ENCODE measurements at places on chromosomes 13 and 19. TPM values are rescaled to one million over a fixed set of nuclear protein-coding genes. Genes with fewer than 3 reads are reported as not detected.

- no peak for DNase-seq
Observed at GRCh38 chr13:60335531-60335930, 61.5 kb upstream of the TDRD3 start.

- DNase-seq: no peak
Observed at GRCh38 chr13:39773833-39774232, 118.4 kb downstream of the COG6 start.

- no peak for DNase-seq
Observed at GRCh38 chr13:40483601-40484000, 182.8 kb downstream of the FOXO1 start.

DNA sequence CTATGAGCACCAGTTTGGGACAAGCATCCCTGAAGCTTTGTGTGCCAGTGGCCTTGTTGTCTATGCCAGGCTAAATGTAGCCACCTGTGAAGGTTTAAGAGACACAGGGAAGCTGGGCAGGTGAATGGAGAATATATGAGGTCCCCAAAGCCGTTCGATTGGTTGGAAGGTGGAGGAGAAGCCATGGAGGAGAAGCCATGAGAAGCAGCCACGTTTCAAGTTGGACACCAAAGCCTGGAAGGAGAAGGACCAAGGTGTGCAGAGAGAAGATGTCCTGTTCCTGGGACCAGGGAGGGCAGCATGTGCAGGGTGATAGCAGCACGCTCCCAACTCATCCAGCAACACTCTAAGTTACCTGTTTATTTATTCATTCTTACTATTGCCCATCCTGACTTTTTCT, 432.3 kb upstream of the TSHZ3 start:
- DNase-seq: no peak

- DNase-seq: no peak
Observed at GRCh38 chr13:80101040-80101439, 239.9 kb downstream of the SPRY2 start.

DNA sequence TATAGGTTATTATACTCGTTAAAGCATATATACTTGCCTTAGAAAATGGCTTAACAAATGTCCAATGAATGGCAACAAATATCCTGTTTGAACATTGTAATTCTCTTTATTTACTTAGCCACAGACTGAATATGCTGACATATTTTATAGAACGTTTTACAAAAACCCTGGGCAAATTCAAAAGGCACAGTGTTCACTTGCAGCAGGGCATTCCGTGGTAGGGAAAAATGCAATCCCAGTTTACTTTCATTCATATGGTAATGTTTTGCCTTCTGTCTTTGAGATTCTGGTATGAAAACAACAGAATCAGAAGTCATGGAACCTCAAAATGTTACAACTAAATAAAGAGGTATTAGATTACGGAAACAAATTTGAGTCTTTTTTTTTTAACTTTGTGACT, 56.2 kb upstream of the MYCBP2 start:
- no peak for DNase-seq

Gene ZNF610
- 14.2 TPM for total RNA-seq

Gene C19orf85
- not detected for total RNA-seq

Gene PCDH9
- total RNA-seq: 31.2 TPM

DNA sequence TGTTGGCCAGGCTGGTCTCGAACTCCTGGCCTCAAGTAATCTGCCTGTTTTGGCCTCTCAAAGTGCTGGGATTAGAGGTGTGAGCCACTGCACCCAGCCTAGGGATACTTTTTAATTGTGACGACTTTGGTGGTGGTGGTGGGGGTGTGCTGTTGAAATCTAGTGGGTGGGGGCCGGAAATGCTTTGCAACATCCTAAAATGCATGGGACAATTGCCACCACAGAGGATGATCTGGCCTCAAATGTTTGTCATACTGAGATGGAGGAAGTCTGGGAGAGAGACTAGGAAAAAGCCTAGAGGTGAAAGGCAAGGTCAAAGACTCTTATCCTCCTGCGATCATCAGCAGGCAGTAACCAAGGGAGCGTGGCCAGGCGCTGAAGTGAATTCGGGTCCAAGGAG, 1.4 kb downstream of the NWD1 start:
- DNase-seq: no peak

DNA sequence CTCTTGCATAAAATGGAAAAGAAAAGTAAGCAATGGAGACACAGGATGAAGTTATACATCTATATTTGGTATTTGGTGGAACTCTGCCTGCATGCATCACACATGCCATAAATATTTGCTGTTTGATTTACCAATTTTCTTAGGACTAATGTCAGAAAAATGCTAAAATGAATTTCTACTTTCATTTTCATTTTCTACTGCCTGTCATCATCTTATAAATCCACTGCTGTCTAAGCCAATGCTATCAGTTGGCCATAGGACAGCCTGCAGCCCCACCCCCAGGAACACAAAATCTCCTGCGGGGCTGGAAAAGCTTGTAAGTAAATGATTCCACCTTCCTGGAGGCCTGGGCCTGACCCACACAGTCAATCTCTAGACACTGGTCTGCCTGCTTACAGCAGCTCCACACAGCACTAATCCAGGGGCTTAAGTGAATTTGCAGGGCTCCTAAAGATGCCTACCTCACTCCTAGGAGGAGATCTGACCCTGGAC, 122.0 kb downstream of the ENOX1 start:
- no peak for DNase-seq

GRCh38 chr19:41876847-41877832, at the start of gene CD79A:
TSS of gene CD79A (plus strand) at chr19:41877279. CDS start at chr19:41877305, 26 bp downstream.
- DNase-seq: no peak

Gene GRK1
- total RNA-seq: 0.41 TPM

GRCh38 chr19:42121656-42122069, 10.6 kb downstream of the POU2F2 start:
- DNase-seq: no peak

DNA sequence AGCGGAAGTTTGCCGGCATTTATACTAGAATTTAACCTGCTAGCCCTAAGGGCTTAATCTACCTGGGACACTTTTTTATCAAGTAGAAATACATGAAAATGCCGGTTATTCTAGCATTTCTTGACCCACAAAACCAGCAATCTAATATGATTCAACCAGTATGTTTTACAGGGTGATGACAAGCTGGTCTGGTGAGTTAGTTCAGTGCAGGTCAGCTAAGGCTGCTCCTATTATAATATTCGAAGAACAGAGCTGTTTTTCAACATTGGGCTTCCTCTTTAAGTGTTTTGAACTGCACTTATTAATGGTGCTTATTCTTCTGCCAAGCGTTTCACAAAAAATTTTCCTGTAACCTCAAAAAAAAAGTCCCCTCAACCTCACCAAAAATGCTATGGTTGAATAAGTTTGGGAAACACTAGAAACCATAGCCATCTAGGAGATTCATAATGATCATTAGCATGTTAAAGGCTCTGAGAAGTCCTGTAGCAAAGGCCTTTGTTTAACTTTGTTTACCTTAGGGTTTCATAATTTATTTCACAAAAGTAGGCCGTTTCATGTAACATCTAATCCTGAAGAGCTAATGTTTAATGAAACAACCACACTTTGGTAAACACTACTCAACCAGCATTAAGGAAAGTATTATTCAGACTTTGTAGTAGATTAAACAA, 526.6 kb downstream of the KLF12 start:
- DNase-seq: no peak

GRCh38 chr19:4598712-4599111, 39.2 kb upstream of the SEMA6B start:
- no peak for DNase-seq

- no peak for DNase-seq
Observed at GRCh38 chr13:80550971-80551441, 210.1 kb upstream of the SPRY2 start.

DNA sequence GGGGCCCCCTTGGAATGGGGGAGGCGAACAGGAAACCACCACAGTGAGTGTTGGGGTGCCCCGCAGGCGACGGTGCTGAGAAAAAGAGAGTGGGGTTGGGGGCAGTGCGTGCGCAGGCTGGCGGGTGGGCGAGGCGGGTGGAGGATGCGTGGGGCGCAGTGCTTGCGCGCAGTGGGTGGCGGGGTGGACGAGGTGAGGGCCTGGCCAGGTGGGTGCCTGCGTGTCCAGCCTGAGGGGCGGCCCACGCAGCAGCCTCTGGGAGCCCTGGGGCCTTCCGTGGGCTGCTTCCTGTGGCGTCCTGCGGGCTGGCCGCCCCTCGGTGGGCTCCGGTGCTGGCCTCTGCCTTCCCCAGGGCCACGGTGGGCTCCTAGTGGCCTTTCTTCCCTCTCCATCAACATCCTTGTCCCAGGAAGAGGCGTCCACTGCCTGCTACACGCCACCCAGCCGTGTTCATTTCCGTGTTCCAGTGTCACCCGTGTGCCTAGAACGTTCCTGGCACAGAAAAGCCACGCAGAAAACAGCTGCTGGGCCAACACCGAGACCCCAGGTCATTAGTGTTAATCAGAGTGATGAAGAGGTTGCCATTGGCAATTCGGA, 7.1 kb downstream of the ATP11A start:
- DNase-seq: no peak

DNA sequence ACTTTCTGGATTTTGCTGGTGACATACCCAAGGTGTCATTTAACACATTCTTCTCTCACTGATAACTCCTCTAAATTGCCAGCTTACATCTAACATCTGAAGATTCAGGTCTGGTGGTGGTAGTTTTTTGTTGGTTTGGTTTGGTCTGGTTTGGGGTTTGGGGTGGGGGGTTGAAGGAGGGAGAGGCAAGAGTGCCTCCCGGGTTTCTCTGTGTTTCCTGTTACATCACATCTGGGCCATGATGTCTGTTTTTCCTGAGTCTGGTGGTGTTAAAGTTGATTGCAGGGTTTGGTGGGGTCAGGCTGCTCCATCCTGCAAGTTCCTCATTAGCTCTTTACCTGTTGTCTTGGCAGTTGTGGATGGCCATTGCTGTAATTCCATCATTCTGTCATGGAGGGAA, 155.8 kb upstream of the UBL3 start:
- DNase-seq: no peak

GRCh38 chr13:110170882-110171281, 136.1 kb downstream of the COL4A1 start:
- no peak for DNase-seq

DNA sequence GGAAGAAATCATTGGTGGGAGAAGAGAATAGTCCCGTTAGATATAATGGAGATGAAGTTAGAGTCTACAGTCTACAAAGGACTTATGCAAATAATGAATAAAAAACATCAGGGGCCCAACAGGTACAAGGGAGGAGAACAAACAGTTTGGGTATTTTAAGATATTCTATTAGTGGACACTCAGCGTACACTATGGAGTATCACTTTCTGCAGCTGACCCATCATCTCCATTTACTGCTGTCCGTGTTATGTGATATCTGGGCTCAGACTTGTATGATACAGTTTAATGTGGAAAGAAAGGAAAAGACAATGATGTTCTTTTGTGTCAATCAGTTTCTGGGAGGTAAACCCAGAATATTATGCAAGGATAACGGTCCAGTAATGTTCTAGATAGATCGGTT, 126.2 kb downstream of the RAB20 start:
- no peak for DNase-seq

Gene ZNF728
- not detected for total RNA-seq

- no peak for DNase-seq
Observed at GRCh38 chr19:7196763-7197118, 97.5 kb downstream of the INSR start.

- DNase-seq: no peak
Observed at GRCh38 chr19:17553256-17553655, 2.2 kb upstream of the COLGALT1 start.

- DNase-seq: no peak
Observed at GRCh38 chr19:16509141-16510061, 13.2 kb downstream of the C19orf44 start.

- DNase-seq: no peak
Observed at GRCh38 chr19:52237197-52237596, 32.2 kb upstream of the ZNF766 start.

DNA sequence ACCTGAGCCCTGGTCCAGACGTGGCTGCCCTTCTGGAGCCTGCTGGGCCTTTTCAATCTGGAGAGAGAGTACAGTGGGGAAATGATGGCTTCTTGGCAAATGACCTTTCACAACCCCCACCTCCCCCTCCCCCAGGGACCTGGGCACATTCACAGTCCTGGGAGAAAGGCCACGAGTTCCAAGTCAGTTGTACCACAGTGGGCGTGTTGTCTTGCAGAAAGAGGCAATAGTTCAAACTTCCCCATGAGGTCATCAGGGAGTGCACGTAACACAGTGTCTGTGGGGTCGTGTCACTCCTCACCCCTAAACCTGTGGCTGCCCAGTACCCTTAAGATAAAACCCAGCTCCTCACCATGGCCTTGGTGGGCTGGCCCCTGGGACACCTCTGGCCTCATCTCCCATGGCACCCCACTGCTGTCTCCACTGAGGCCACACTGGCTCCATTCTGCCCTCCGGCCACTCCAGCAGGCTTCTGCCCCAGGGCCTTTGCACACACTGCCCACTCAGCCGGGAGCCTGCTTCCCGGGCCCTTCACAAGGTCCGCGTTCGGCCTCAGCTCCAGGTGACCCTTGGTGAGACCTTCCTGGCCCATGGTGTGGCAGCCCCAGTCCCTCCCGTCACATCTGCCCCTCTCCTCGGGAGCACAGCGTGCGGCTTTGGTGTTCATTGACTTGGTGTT, 13.3 kb downstream of the PLIN4 start:
- no peak for DNase-seq

Gene MEIOSIN
- not detected for total RNA-seq

- no peak for DNase-seq
Observed at GRCh38 chr13:81409284-81409683, 1068.4 kb upstream of the SPRY2 start.

Gene PSENEN
- total RNA-seq: 54.9 TPM

DNA sequence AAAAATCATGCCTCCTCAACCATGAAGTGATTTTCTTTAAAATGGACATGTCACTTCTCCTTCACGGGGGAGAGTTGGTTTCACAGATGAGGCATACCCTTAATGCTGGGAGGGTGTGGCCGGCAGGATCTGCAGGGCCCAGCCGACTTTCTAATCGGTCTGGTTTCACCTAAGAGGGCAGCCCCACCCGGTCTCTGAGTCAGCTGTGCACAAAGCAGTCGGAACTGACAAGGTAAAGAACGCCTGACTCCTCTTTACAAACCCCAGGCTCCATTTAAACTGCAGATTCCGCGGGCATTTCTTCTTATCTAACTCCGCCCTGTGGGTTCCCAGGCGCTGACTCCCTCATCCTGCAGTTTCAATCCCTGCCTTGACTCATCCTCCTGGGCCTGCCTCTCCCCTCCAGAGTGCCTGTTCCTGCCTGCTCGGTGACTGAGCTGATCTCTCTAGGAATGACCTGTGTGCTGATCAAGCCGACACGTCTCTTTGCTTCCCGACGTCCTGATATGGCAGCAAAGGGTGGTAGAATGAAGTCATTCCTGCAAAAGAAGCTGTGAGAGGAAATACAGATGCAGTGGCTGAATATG, 63.4 kb downstream of the EFNB2 start:
- no peak for DNase-seq

Gene KLK4
- not detected for total RNA-seq

Gene LILRB1
- total RNA-seq: not detected

DNA sequence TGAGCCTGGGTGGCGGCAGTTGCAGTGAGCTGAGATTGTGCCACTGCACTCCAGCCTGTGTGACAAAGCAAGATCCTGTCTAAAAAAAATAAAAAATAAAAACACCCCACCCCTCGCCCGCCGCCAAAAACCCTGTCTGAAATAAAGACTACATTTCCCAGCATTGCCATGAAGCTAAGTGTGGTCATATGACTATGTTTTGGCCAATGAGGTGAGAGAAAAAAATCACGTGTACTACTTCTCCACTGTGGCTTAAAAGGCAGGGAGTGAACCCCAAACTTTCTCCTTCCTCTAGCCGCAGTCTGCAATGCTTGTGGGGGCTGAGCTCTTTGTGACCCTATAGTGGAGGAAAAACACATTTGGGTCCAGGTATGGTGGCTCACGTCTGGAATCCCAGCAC, 54.9 kb downstream of the COLGALT1 start:
- DNase-seq: no peak

Data from mesothelial cell of epicardium (in vitro differentiated cells).